ENCODE measurements at places on chromosomes 6 and 20.
A peak's percentile ranks its signal among the peaks of the same experiment; 100 is the strongest.

DNA sequence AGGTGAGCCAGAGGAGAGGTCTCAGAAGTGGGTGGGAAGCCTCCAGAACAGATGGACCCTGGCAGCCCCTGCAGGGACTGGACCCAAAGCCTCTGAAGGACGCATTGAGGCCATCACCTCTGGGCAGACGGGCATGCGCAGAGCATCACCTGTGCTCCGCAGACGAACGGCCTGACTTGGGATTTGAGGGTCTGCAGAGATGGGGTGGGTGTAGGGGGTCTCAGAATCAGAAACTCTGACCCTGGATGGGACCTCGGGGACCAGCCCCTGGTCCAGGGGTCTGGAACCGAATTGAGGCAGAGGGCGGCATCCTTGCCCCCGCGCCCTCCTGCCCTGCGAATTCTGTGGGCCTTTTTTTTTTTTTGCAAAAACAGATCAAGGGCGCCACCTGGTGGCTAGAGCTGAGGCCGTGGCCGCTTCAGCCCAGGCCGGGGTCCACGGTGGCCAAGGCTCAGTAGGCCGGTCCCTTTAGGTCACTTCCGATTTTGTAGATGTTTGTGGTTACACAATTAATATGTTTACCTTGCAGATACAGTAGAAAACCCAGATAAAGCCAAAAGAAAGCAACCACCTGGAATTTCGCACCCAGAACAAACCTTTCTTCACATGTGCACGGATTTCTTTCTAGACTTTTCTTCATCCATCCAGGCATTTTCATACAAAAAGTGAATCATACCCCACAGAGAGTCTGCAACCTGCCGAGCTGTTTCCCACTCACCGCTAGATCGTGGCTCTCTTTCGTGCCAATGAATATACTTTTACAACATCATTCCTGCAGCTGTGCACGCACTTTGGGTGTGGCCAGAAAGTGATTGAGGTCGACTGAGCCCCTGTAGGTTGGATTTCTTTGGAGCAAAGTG lies 25.9 kb downstream of the ZBP1 start:
- peak; percentile 29 for DNase-seq

DNA sequence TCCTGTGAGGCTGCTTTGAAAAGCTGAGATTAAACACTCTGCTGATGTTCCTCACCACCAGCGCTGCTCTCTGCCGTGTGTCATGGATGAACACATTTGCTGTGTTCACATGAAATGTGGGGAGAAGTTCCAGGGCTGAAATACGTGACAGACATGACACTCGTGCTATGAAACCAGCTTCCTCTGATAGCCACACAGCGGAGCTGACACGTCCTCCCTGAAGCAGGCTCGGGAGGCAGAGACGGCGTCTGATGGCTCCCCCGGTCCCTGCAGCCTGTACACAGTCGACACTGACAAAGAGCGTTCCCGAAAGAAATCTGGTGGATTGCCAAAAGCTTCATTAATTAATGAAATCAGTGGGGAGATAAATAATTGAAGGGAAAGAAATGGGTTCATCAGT lies 17.5 kb downstream of the AGPAT4 start:
- no peak for DNase-seq

DNA sequence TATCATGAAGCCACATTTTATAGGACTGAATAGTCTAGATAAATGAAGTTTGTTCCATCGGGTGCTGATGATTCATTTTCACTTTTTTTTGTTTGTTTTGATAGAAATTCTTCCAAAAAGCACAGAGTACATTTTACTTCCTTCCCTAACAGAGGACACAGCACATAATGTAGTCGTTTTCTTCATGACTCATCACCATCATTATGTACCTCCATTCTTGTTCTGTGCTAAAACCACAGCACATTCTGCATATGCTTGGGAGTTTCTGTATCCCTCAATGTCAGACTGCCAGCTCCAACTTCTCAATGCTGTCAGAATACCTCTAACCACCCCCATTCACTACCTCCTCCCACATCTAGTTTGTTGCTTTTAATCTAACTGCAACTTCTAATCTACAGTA lies 1004.9 kb upstream of the ADGRB3 start:
- DNase-seq = no peak

DNA sequence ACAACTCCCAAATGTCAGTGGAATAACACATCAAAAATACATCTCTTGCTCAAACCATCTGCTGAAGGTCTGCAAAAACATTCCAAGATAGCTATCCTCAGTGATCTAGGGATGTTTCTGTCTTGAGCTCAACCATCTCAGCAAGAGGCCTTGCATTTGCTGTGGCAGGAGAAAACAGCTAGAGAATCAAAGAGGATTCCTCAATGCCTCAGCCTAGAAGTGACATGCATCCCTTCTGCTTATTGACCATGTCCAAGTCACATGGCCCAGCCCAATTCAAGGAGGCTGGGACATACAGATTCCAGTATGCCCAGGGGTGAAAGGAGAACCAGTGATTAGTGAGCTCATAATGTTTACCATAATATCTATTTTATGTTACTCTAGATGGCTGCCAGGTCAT lies 269.5 kb downstream of the PLCB1 start:
- DNase-seq = no peak

- no peak for DNase-seq
Observed at GRCh38 chr6:163776196-163776905, 361.8 kb downstream of the QKI start.

- no peak for DNase-seq
Observed at GRCh38 chr20:58755062-58755697, 62.6 kb downstream of the NPEPL1 start.

GRCh38 chr6:132322398-132322797 lies 78.9 kb downstream of the MOXD1 start:
- no peak for DNase-seq

DNA sequence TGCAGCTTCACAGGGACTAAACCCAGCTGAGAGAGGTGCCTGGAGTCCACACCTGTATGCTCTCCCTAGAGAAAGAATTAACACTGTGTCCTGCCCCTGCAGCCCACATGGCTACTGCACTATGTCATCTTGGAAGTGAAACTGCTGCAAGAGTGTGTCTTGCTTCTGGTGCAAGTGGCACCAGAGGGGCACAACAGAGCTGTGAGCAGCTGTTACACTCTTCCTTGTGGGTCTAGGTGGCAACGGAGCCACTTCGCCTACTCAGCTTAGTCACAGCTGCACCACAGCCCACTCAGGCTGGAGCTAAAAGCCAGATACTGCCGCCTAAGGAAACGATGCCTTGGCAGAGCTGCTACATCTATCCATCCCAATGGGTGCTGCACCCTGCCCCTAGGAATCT lies 391.4 kb downstream of the COL12A1 start:
- DNase-seq = no peak

GRCh38 chr6:168722397-168722796 lies 281.4 kb downstream of the SMOC2 start:
- DNase-seq = no peak

- DNase-seq = no peak
Observed at GRCh38 chr20:46939031-46939965, 44.7 kb downstream of the EYA2 start.

DNA sequence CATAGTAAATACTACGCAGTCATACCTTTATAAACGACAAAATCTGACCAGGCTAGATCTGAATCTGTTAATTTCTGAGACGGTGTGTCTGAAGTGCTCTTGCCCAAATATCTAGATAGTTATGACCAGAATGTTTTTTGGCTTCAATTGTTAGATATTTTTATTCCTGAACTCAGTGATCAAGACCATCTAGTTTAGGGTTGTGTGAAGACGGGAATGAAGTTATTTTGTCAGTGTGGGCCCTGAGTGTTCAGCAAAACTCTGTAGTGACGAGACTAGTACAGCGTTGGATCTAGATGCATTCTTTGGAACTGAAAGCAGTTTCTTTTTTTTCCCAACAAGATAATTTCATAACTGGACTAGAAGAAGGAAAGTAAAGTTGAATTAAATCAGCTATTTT lies 3.1 kb downstream of the STXBP5 start:
- DNase-seq = no peak

DNA sequence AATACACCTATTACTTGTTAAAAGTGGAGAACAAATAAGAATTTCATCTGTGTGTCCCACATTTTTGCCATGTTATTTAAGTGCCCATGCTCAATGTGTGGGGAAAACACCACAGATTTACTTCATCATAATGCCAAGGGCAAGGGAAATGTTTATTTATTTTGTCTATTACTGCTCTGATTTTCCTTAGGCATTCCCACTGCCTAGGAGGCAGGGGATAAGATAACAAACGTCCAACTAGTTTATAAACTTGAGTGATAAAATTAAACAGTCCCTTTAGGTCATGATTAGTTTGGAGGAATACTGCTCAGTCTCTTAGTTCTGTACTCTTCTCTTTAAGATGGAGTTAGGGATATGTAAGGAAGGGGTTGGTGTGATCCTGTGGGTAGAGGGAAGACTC lies 598.4 kb upstream of the MARCKS start:
- no peak for DNase-seq

- DNase-seq = no peak
Observed at GRCh38 chr20:51889466-51889865, 87.1 kb upstream of the SALL4 start.

- no peak for DNase-seq
Observed at GRCh38 chr6:163386329-163386908, 28.1 kb upstream of the QKI start.

GRCh38 chr6:41492261-41492891 lies 53.8 kb upstream of the FOXP4 start:
- DNase-seq = no peak

DNA sequence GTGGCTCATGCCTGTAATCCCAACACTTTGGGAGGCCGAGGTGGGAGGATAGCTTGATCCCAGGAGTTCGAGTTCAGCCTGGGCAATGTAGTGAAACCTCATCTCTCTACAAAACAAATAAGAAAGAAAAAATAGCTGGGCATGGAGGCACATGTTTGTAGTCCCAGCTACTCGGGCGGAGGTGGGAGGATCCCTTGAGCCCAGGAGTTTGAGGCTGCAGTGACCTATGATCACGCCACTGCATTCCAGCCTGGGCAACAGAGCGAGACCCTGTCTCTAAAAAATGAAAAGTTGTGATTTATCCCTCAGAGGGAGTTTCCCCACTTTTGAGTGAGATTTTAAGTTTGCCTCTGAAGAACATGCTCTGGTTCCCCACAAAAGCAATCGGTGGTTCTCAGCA lies 17.4 kb upstream of the BMP7 start:
- no peak for DNase-seq

DNA sequence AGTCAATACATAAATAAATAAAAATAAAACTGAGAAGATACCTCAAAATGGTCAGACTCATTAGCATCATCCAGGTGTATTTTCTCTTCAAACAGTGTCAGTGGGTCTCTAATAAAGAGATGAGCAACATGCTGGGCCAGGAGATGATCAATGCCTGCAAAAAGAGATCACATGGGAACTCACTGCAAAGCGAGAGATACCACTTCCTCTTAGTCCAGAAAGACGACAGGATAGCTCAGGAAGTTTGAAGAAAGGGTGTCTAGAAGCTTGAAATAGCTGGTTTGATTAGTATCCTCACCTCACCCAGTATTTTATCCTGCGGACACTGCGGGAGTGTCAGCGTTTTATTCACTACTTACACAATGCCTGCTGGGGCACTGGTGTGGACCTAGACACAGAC lies 38.0 kb downstream of the GCLC start:
- no peak for DNase-seq

- no peak for DNase-seq
Observed at GRCh38 chr6:83119742-83120300, 52.4 kb downstream of the DOP1A start.

GRCh38 chr20:36462440-36463211 lies 78.7 kb upstream of the MYL9 start:
- no peak for DNase-seq

DNA sequence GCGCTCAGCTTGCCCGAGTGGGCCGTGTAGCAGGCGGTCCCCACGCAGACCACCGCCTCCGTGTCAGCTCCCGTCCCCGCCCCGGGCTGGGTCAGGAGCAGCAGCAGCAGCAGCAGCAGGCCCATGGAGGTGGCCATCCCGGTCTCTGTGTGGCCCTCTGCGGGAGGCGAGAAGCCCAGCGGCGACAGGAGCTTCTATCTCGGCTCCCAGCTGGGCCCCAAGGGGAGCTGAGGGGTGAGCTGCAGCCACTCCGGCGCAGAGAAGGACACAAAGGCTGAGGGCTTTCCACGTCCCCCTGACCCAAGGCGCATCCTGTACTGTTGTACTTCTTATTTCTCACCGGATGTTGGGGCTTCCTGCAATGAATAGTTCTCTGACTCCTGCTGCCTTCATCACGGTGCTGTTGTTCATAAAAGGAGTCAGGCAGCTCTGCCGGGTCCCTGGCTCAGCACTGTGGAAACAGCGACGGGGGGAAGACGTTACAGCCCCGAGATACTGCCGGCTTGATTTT lies at the start of gene CD93:
CD93 (minus strand) TSS at position 269 of the 511 bp plus-strand sequence; CDS start at position 137, 132 bp downstream.
- DNase-seq = no peak

GRCh38 chr20:2364044-2364443 lies 16.7 kb upstream of the TGM6 start:
- DNase-seq = no peak

DNA sequence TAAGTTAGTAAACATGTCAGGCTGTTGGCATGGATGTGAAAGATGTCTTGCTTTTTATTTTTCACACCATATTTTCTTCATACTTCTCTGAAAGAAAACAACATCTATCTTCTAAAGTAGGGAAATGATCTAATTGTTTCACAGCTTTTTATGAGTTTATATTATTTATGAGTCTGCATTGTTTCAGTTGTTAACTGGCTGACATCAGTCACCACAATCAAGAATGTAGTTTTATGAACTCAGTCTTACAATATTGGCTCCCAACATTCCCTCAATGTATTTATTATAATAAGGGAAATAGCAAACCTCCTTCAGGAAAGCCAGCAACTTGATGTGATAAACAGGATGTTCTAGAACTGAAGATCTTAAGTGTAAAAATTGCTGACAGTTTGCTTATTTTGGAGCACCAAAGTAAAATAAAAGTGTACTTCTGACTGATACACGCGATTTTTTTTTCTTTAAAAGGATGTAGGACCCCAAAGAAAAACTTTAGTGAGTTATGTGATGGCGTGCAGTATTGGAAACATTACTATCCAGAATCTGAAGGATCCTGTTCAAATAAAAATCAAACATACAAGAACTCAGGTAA lies 106.0 kb downstream of the ADGRG6 start:
- no peak for DNase-seq

DNA sequence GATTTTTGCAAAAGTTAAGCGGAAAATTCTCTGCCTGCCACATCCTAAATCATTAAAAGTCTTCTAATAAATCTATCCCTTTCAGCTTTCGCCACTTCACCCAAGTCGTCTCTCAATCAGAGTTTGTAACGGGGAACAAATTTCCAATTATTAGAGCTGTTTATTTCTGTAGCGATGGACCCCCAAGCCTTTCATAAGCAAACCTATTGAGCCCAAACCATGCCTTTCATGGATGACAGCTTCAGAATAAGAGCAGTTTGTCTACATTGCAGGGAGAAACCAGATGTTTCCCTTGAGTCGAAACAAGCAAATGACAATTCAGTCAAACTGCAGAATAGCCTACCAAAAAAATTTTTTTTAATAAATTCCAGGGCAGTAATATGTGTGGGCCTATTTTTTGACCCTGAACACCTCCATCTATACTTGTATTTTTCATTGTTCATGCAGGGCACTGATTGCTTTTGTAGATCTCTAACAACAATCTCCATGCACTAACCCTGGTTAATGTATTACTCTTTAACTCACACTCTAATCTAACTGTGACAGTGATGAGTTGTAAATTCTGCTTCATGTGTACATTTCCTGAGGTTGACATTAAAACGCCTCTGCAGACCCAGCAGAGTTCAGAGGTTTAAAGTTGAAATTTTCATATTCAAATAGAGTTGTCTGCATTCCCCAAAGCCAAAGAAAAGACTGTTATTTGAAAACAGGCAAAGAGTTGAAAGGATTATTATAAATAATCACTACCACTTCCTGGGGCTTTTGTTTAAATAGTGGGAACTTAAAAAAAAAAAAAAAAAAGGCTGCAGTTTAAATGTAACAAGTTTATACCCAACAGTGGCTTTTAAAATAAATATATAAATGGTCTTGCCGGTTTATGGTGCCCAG lies 64.5 kb downstream of the ATP9A start:
- no peak for DNase-seq

Measured in NCI-H187 (cell line).